ENCODE measurements at places on chromosomes 1 and 21.

- no peak for DNase-seq
Observed at GRCh38 chr21:44064852-44065403, 42.3 kb upstream of the PWP2 start.

DNA sequence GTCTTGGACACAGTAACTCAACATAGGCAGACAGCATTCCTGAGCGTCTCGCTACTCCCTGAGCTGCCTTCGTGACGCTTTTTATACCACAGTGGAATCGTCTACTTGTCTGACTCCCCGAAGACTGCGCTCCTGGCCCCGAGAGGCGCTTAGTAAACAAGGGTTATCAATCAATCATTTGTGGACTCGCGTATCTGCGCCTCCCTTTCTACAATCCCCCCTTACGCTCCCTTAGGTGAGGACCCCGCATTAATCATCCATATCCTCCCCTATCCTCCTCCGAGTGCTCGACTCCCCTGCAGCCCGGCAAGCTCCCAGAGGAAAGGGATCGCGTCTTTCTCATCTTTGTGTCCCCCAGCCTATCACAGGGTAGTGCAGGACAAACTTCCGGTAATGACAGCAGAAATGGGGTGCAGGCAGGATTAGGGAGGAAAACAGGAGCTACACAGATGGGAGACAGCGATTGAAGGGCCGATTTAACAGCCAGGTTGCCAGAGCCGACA is 522 bp downstream of the TMEM59 start:
- DNase-seq = no peak

DNA sequence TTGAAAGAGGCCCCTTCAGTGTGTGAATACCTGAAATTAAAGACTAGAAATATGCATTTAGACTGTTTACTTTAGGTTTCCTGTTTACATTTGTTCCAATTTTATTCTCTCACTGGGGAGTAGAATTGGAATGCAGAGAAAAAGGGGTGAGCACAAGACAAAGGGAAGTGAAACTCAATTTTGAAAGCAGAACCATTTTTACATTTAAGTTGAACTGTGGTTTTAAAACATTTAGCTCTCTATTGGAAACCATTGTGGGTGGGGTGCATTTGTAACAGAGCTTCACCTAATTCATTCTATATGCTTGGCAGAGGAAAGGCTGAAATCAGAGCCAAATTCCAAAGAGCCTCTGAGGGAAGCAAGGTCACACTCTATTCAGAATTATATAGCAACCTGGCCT is 235.3 kb upstream of the C1orf105 start:
- DNase-seq = no peak

- no peak for DNase-seq
Observed at GRCh38 chr1:244154872-244155531, 103.9 kb downstream of the ZBTB18 start.

GRCh38 chr1:31736675-31737074 is 27.5 kb downstream of the ADGRB2 start:
- DNase-seq = no peak

DNA sequence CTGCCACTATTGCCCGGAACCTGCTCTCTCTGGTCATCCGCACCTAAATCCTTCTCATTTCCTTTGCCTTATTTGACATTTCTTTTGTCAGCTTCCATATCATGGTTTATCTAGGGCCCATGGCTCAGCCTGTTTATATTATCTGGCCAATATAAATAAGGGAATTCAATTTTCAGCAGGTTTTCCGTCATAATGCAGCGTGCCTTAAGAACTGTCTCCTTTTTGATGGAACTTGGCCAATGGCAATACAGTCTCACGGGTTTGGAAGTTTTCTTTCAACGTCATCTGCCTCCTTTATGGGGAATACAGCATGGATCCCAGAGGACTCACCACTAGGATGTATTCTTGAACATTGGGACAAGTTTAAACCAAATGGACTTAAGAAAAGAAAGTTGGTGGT is 77.8 kb upstream of the KIAA0040 start:
- DNase-seq = no peak

GRCh38 chr1:186144505-186144904 is 230.5 kb downstream of the TPR start:
- no peak for DNase-seq

DNA sequence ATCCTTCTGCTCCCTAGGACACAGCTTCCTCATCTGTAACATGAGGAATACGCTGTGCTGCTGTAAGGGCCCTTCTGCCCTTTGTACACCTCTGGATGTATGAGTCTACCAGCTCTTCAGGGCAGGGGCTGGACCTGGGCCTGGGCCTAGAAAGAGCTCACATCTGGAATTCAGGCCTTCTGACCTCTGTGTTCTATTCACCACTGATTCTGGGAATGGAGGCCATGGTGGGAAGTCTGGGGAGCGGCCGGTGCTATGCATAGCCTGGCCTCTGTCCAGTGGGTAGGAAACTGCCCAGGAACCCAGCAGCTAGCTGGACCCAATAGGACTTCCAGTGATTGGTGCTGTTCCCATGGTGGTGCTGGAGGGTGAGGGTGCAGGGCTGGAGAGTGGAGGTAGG is 11.0 kb upstream of the GPR61 start:
- no peak for DNase-seq

- DNase-seq = peak; percentile 72
Observed at GRCh38 chr21:27480841-27481261, 514.0 kb upstream of the ADAMTS5 start.

DNA sequence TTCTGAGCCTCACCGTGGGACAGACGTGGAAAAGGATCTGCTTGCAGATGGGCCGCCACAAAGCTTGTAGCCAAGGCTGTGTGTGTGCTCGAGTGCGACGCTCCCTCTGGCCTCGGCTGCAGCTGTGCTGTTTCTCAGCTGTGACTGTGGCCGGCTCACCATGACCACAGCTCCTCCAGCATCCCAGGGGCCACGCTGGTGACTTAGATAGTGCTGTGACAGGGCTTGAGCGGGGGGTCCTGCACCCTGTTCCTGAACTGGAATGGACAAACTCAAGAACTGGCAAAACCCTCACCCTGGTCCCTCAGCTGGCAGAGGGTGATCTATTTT is 17.4 kb upstream of the ACTRT2 start:
- no peak for DNase-seq

DNA sequence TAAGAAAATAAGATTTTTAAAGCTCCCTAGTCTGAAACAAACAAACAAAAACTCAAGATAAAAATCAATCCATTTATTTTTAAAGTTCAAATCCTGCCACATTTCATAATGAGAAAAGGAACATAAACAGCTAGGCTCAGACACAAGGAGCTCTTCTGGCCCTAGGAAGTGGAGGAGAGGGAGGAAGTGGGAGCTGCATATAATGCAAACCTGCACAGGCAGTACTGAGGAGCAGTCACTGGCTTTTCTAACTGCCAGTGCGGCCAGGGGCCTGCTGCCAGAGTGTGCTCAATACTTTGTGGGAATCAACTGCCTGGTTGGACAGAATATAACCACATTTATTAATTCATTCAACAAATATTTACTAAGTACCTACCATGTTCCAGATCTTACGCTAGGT is 139.8 kb upstream of the SPATA6 start:
- no peak for DNase-seq

GRCh38 chr1:43800771-43801170 is 93.4 kb downstream of the ST3GAL3 start:
- no peak for DNase-seq

GRCh38 chr1:95615421-95615820 is 381.4 kb downstream of the RWDD3 start:
- DNase-seq = no peak

- no peak for DNase-seq
Observed at GRCh38 chr1:34477632-34478141, 277.2 kb upstream of the GJB5 start.

GRCh38 chr1:163410073-163410999 is 88.6 kb downstream of the NUF2 start:
- no peak for DNase-seq

- peak; percentile 3 for DNase-seq
Observed at GRCh38 chr1:199945591-199945990, 81.9 kb upstream of the NR5A2 start.

DNA sequence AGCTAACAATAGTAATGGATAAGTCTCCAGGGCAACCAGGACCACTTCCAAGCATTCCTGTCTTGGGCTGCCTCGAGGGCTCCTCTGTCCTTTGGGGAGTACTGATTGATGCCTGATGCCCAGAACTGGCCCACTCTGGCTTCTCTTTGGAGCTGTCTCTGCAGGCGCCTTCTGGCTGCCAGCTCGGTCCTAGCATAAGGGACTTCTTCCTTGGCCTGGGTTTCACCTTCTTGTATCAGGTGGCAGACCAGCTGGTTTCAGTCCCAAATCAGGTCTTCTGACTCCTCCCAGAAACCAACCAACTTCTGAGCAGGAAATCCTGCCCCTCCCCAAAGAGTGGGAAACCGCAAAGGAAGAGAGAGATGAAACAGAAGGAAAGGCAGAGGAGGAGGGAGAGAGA is 10.6 kb downstream of the G0S2 start:
- DNase-seq = no peak

DNA sequence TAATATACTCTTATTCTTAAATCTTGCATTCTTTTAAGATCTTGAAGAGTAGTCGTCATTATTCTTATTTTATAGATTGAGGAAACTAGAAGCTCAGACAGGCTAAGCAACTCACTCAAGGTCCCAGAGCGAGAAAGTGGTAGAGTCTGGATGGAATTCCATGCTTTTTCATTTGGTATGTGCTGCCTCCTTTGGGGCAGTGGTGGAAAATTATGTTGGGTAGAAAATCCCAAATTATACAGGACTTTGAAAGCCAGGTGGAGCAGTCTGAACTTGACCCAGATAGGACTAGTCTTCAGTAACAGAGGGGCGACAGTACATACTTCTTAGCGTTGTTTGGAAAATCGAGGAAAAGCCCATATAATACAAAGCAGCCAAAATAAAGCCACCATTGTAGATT is 205.6 kb downstream of the ATG4C start:
- DNase-seq = no peak

- DNase-seq = no peak
Observed at GRCh38 chr1:198030682-198031081, 113.5 kb downstream of the LHX9 start.

DNA sequence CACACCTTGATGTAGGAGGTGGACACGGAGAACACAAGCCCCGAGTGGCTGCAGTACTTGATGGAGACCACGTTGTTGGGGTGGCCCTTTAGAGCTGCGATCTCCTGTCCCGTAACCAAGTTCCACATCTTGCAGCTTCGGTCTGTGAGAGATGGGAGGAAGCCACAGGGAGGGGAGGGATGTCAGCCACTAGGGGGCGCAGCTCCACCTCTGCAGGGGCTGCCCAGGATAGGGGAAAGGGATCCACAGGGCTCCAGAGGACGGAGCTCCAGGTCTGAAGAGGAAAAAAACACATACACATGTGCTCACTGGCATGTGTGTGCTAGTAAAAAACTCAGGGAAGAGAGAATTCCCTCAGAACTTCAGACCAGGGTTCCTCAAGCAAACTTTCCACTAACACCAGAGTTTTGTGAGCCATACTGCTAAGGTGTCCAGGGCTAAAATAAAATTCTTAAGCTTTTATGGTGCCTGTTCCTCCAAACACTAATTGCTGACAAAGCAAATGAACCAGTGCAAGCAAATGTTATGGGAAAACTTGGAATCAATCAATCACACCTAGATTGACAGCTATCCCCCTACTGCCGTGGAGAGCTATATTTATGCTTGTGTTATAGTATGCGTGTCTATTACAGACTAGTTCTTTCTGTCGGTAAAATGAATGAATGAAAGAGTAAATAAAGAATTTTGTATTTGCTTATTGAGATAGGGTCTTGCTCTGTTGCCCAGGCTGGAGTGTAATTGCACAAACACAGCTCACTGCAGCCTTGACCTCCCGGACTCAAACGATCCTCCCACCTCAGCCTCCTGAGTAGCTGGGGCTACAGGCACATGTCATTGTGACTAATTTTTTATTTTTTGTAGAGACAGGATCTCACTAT is 43.7 kb downstream of the KIF21B start:
- DNase-seq = no peak

DNA sequence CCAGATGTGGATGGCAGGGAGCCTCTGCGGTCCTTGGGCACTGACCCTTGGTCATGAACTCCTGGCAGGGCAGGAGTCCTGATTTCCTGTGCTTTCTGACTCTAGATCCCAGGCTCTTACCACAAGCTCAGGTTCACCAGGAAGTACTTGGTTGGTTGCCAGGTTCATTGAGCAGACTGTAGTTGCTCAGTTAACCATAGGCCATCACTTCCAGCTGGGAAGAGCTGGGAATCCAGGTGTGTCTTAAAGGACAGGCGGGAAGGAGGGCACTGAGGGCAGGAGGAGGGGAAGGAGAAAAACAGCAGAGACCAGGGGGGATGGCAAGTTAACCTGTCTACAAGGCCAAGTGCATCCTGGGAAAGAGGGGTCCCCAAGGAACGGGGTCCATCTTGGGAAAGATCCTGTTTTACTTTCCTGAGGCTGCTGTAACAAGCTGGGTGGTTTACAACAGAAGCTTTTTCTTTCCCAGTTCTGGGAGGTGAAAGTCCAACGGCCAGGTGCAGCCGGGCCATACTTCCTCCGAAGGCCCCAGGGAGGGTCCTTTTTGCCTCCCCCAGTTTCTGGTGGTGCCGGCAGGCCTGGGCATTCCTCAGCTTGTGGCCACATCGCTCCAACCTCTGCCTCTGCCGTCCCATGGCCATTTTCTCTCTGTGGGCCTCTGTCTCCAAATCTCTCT is 11.6 kb downstream of the KCNAB2 start:
- no peak for DNase-seq

DNA sequence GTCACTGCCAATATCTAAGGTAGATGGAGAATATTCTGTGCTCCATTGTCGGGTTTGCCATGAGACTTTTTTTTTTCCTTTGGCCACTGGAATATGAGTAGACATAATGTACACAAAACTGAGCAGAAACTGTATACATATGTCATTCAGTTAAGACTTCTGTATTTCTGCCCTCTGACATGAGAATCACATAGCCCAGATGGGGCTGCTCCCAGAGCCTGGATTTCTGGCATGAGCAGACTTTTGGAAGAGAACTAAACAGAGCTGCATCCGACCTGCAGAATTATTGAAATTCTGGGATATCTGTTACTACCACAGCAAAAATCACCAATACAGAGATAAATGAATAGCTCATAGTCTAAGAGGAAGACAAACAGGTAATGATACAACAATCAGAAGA is 62.3 kb downstream of the DAB1 start:
- DNase-seq = no peak

DNA sequence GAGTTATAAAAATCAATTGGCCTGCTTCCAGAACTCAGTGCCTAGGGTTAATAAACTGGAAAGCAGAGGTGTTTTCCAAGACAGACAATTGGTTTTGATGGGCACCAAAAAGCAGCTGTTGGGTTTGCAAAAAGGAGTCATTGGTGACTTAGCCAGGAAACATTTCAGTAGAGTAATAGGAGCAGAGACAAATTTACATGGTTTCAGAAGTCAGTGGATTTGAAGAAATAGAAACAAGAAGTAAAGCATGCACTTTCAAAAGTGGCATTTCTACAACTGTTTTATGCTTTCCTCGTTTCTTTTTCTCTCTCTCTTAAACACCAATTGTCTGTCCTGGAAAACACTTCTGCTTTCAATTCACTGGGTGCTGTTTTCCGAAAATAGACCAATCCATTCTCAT is 87.8 kb downstream of the GLUL start:
- no peak for DNase-seq

GRCh38 chr1:63731117-63732043 is 42.4 kb upstream of the ROR1 start:
- DNase-seq = peak; percentile 83

- DNase-seq = peak; percentile 97
Observed at GRCh38 chr1:24683713-24684162, 40.6 kb downstream of the SRRM1 start.
